ENCODE measurements at places on chromosomes 13 and 19.
A peak's percentile ranks its signal among the peaks of the same experiment; 100 is the strongest.

GRCh38 chr13:31686670-31687425, 52.5 kb upstream of the RXFP2 start:
- DNase-seq = no peak

DNA sequence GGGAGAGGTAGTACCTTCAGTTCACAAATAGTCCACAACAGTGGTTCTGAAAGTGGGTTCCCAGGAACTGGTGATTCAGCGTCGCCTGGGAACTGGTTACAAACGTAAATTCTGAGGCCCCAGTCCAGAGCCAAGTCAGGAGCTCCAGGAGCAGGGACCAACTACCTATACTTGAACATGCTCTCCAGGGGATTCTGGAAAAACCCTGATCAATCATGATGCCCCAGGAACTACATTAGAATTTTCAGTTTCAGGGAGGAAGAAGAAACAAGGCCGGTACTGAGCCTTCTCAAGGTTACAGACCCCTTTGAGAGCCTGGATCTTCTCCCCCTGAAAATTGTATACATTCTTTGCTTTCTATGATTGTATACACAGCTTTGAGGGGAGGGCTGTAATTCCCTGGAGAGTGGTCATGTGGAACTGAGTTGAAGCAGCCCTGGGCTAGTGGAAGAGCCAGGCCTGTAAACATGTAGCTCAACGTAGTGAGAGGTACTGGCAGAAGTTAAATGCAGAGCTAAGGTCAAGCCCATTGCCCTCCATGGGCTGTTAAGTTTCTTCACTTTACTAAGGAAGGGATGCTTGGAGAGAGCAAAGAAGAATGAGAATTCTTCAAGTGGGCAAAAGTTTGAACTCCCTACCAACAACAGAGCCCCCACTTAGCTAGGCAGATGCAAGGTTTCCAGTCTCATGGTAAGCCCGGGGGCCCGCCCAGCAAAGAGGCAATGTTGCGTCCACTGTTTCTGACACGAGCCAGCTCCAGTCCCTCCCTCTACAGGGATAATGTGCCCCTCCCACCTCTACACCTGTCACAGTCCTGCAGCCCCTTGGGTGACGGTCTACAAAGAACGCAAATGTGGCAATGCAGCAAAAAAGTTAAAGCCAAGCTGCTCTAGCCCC, 17.0 kb downstream of the DOCK9 start:
- DNase-seq = no peak

DNA sequence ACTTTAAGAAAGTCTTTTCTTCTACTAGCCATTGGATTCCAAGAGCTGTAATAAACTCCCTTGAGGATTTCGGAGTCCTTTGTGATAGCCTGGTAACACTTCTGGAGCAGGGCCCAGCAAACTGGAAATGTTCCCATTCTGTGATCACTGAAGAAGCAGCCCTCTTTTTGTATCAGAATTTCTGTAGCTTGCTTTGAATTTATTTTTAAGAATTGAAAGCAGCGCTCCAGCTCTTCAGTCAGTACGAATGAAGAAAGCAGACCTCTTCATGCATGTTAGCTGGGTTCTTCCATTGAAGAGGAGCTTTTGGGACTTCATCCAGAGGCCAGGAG, 141.5 kb downstream of the AKAP11 start:
- DNase-seq = no peak

DNA sequence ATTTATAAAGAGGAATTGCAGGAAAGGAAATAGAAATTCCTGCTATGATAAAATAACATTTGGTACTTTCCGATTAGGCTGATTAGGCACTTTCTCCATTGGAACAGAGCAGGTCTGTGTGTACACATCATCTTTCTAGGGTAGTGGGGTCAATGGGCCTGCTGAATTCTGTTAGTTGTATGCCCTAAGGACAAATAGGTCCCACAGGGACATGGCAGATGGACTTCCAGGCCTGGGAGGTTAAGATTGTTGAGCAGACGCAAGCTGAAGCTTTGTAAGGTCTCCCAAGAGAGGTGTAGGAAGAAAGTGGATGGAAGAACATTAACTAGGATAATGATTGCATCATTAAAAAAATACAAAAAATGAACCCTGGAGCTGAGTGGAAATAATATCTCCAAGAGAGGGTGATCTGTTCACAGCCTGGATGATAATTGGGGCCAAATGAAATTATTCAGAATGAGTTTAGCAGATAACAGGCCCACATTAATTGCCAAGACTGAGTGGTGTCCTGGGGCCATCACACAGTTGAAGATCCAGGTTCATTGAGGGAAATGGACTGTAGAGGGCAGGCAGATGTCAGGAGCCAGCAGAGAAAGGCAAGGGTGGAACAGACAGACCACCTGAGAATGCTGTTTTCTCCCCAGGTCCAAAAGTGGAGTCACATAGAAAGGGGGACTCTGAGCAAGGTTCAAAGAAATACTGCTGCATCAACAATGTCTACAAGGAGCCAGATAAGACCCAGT, 215.1 kb downstream of the DNAJC15 start:
- DNase-seq = no peak

DNA sequence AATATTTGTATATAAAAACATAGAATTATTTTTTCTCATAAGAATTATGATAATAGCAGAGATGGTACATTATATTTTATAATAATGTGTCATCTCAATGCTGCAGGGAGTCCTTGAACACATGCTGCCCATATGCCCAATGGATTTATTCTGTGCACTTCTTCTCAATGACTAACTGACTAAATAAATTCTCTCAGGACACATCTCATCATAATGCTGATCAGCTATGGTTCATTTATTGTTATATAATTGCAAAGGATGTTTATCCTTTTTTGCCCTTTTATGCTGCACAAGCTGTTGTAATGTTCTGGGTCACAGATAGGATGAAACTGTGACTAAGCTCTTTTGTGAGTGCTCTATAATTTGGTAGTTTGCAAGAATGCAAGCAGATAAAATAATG, 1273.3 kb upstream of the ATXN8OS start:
- no peak for DNase-seq

DNA sequence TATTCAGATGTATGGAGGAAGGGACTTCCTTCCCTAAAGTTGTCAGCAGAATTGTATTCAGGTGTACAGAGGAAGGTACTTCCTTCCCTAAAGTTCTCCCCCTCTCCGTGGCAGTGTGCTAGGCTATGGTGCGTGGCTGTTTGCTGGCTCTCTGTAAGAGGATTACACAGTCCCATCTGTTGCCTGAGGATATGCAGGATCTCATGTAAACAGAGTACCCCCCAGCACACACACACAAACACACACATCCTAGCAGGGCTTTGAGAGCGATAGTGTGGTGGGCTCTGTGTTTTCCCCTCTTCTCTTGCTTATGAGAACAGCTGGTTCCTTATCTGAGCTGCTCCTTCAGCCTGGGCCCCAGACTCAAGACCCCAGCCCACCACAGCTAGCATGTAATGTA, 10.3 kb downstream of the NEK5 start:
- no peak for DNase-seq

GRCh38 chr19:31092274-31092673, 257.0 kb downstream of the TSHZ3 start:
- DNase-seq = no peak

- no peak for DNase-seq
Observed at GRCh38 chr19:46491975-46492682, 3.5 kb downstream of the PNMA8B start.

- no peak for DNase-seq
Observed at GRCh38 chr13:105763851-105764250, 771.6 kb downstream of the EFNB2 start.

- DNase-seq = no peak
Observed at GRCh38 chr13:105929505-105929904, 606.0 kb downstream of the EFNB2 start.

GRCh38 chr19:38634757-38635482, 12.5 kb upstream of the ACTN4 start:
- peak; percentile 71 for DNase-seq
